ENCODE measurements at places on chromosomes 7 and 10.

GRCh38 chr7:70347463-70348254, 749.4 kb downstream of the AUTS2 start:
- no peak for DNase-seq

DNA sequence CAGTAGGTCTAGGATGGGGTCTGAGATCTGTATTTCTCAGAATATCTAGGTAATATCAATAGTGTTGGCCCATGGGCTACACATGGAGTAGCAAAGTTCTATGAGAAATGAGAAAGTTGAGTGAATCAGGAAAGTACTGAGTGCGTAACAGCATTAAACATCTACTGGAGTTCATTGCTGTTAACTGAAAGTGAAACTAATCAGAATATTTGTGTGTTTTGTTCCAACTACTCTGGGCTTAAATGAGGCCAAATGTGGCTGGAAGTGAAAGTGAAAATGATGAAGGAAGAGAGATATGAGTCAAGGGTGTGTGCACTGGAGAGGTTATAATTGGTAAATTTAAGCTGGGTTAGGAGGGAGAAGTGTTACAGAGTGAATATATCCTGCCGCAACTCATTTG, 46.5 kb downstream of the TMEM106B start:
- DNase-seq: no peak

DNA sequence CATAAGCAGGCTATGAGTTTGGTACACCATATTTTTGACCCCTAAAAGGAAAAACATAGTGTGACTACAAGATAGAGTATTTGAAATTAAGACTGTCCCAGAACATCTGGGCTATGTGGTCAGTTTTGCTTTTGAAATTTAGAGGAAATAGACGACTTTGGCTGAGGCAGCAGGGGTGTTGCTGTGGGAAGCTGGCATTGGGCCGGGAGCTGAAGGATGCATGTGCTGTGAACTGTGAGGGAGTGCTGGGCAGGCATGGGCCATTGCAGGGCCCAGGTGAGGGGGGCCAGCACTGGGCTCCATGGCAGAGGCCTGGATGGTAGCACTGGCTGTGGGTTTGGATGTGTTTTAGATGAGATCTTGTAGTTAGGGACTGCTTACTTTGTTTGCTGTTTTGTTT, 168.3 kb downstream of the BMPER start:
- DNase-seq: no peak

DNA sequence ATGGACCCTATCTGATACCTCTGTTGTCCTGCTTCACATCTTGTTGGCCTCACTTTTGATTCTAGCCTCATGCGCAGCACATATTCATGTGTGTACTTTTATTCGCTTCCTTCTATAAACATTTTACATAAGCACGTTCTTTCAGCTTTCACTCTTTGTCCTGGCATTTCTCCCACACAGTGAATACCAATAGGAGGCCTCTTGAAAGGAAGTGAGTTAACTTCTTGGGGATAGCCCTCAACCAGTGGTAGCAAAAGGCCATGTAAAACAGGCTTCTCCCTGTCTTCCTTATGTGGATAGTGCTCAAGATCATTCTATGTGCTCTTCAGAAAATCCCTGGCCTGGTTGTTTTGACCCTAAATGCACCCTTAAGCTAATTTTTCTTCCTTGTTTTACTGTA, 633.9 kb upstream of the MBL2 start:
- DNase-seq: no peak

GRCh38 chr7:2626498-2627117, 5.2 kb upstream of the TTYH3 start:
- DNase-seq: no peak

GRCh38 chr10:29479981-29480954, 154.5 kb downstream of the SVIL start:
- no peak for DNase-seq

DNA sequence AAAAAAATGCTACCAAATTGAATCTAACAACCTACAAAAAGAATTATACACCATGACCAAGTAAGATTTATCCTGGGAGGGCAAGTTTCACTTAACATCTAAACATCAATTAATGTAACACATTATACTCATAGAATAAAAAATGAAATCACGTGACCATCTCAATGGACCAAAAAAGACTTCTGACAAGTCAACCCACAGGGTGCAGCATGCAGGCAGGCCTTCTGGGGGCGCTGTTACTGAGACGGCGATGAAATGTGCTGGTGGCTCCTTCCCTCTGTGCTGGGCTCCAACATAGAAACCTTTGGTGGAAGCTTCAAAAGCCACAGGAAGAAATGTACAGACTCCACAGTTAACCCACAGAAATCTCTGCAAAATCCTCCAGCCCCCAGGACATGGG, 103.1 kb downstream of the INHBA start:
- no peak for DNase-seq

DNA sequence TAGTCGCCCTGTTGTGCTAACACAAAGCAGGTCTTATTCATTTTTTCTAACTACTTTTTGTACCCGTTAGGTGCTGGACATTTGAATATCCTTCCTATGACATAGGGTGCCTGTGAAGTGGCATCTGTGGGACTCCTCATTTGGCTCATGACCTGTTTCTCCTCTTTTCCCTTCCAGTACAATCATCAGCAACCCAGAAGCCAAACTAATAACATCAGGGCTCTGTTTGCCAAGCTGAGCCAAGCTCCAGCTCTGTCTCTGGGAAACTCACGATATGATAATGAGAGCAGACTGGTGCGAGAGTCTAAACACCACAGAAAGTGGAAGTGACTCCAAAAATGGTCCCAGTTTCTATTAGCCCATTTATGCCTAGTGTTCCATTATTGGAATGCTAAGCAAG, 92.0 kb downstream of the SVIL start:
- DNase-seq: no peak

- no peak for DNase-seq
Measured at GRCh38 chr10:123663522-123663921, 2.6 kb upstream of the GPR26 start.

DNA sequence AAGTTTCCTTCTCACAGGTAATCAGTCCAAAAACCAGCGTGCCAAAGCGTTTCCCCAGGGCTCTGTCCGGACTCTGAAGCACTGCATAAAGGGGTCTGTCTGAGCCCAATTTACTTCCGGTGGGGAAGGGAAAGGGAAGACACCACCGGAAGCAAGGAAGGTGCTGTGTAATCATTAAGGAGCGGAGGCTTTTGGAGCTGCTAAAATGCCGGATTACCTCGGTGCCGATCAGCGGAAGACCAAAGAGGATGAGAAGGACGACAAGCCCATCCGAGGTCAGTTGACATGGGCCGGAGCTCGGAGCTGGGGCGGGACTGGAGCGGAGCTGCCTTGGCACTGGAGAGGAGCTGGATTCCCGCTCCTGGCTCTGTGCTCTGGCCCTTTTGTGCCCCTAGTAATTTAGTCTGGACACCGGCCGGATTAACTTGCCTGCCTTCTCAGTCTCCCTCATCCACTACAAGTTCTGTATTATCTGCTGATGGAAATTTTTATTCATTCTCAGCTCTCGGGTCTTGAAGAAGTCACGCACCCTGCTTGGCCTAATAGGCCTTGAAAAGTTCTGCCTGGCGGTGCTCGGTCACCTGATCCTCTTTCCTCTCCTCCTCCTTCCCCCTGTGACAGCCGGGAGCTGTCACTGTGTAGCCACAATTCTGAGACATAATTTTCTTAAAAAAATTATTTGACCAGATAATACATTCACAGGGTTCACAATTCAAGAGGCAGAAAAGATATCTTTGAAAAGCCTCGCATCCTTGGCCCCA, at the start of gene PSMC2:
Gene PSMC2 (plus strand): TSS at position 137 of the 761 bp plus-strand sequence. CDS start 69 bp downstream, at position 206.
- peak; percentile 94 for DNase-seq

DNA sequence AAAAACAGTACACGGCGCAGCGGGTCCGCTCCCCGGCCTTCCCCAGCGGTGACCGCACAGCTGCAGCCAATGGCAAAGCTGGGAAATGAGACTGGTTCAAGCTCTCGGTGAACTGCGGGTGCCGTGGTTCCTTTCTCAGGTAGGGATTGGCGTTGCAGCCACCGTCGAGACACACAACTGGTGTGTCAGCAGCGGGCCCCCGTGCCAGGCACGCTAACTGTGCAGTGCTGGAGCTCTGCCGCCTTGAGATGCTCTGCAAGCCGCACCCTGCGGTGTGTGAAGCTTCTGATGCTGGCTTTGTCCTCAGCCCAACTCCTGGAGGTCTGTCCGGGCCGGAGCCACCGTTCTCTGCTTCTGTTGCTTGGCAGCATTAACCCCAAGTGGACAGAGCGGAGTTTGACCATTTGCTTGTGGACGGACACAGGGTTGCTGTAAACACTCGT, 20.6 kb upstream of the NKX6-2 start:
- no peak for DNase-seq

DNA sequence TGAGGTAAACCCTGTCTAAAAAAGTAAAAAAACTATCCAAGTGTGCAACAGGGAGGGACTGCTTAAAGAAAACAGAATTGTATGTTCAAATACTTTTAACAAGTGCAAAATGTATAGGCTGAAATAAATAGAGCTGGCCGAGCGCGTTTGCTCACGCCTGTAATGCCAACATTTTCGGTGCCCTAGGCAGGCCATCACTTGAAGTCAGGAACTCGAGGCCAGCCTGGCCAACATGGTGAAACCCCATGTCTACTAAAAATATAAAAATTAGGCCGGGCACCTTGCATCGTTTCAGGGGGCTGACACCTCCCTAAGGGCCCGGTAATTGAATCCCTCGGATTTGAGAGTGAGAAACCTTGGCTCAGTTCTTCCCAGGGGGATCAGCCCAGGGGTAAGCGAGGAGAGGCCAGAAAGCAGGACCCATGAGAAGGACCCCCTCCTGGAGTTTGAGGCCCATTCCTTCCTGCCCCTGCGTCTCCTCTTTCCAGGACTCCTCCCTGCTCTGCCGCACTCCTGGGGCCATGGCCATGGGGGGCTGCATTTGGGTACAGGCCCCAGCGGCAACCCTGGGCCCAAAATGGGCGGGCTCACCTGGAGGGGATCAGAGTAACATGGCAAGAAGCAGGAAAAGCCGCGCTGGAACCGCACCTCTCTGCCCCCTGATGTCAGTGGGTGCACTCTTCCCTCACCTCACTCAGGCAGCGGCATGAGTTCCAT, 75.5 kb upstream of the TMEM248 start:
- DNase-seq: no peak

DNA sequence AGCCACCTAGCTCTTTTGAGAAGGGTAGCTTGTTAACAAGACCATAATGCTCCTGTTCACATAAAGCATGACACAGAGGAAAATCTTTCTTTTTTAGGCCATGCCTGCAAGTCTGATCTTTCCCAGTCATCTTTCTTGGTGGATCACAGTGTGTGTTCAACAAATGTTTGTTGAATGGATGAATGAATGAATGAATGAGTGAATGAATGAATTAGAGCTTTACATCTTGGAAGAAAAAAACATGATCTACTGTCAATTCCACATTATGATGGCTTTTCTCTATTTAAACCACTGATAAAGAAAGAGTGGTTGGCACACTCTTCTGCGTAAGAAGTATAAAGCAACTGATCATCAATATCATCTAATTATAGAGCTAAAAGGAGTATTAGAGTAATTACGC, 148.7 kb downstream of the CCDC71L start:
- DNase-seq: no peak

GRCh38 chr7:136514776-136515175, 353.7 kb upstream of the CHRM2 start:
- no peak for DNase-seq

GRCh38 chr7:65449505-65449852, 75.8 kb downstream of the ZNF92 start:
- DNase-seq: no peak
